ENCODE measurements at places on chromosomes 7 and 10. TPM values are rescaled to one million over a fixed set of nuclear protein-coding genes. Genes with fewer than 3 reads are reported as not detected.

GPR146 gene
- polyA plus RNA-seq, result 2.8 TPM

AGMO gene
- 0.88 TPM for polyA plus RNA-seq

C7orf57 gene
- 0.62 TPM for polyA plus RNA-seq

CAPZA2 gene
- polyA plus RNA-seq, result 217 TPM

BAG3 gene
- polyA plus RNA-seq, result 27.7 TPM

PVRIG gene
- polyA plus RNA-seq, result 6.6 TPM

MYL10 gene
- not detected for polyA plus RNA-seq

FOXK1 gene
- polyA plus RNA-seq, result 19.8 TPM

OR2A12 gene
- 0.04 TPM for polyA plus RNA-seq

CLDN4 gene
- polyA plus RNA-seq, result 57.3 TPM

- no peak for DNase-seq
These were observed 34.2 kb downstream of the ACTA2 start for GRCh38 chr10:88918191-88918905.

DNA sequence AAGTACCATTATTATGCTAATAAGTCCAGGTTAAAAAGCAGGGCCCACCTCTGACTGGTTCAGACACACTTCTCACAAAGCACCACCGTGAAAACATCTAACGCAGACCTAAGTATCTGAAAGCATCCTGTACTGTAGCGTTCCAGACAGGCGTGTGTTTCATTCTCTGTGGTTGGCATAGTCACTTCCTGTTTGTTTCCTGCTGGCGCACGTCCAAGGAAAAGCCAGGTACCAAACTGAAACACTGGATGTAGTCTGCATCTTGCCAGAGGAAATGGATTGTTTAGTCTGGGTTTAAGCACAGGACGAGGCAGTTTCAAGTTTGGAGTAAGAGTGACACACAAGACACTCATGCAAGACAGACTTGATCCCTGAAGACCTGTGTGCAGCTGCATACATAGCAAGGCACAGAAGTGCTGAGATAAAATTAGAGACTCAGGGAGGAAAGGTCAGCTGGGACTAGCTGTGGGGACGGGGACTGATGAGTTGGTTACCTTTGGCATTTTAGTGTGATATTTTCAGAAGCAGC is 23.3 kb downstream of the BPGM start:
- no peak for DNase-seq

DNA sequence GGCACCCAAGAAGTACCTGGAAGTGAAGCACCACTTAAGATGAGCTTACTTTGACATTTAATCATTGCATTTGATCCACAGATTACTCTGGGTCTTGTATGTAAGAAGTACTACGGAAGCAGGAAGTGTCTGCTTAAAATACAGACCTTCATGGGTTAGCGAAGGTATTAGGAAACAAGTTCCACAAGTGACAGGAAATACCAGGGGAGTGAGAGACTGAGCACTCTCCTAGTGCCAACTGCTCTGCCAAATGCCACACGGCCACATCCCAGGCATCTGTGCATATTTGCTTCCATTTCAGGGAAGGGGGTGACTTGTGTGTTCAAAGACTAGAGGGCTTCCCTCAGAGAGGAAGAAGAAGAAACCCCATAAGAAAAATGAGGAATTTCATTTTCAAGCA is 57.2 kb upstream of the ANK3 start:
- DNase-seq, result no peak

GRCh38 chr10:97228130-97228774 is 42.5 kb upstream of the SLIT1 start:
- no peak for DNase-seq

GRCh38 chr10:77458986-77459590 is 178.5 kb downstream of the KCNMA1 start:
- no peak for DNase-seq

GRCh38 chr7:113810080-113810744 is 108.6 kb downstream of the PPP1R3A start:
- DNase-seq, result no peak

- no peak for DNase-seq
These were observed 90.2 kb upstream of the PRSS58 start for GRCh38 chr7:142348100-142348499.

DNA sequence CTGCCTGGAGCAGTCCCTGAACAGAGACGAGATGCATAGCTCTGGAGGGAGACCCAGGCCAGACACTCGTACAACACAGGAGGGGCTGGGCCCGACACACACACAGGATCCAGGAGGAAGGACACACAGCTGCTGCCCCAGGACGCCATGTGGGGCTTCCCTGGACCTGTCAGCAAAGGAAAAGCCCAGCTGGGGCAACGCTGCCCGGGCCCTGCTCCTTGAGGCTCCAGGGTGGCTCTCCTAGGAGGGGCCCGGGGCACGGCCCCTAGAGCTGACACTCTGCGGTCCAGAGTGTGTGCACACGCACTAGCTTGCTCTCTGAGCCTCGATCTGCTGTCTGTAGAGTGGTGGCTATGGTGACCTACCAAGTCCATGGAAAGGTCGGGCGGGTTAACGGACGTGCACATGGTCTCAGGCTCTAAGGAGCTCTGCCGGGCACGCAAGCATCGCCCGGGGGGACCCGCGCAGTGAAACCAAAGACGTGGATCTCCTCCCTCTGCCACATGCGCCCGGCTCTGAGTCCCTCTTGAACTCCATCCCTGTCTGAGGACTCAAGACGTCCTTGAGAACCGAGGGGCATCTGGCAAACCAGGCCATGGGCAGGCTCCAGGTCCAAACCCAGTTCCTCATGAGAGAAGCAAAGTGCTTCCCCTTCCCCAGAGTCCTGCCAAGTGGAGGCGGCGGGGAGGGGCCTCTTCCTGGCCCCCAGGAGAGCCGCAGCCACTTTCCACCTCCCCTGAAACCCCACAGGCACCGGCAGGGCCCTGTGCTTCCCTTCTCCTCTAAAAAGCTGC is 279.0 kb downstream of the ELFN1 start:
- no peak for DNase-seq

GRCh38 chr7:408751-409311 is 110.8 kb downstream of the PDGFA start:
- DNase-seq, result no peak

GRCh38 chr7:6725003-6725402 is 18.3 kb upstream of the ZNF12 start:
- no peak for DNase-seq

DNA sequence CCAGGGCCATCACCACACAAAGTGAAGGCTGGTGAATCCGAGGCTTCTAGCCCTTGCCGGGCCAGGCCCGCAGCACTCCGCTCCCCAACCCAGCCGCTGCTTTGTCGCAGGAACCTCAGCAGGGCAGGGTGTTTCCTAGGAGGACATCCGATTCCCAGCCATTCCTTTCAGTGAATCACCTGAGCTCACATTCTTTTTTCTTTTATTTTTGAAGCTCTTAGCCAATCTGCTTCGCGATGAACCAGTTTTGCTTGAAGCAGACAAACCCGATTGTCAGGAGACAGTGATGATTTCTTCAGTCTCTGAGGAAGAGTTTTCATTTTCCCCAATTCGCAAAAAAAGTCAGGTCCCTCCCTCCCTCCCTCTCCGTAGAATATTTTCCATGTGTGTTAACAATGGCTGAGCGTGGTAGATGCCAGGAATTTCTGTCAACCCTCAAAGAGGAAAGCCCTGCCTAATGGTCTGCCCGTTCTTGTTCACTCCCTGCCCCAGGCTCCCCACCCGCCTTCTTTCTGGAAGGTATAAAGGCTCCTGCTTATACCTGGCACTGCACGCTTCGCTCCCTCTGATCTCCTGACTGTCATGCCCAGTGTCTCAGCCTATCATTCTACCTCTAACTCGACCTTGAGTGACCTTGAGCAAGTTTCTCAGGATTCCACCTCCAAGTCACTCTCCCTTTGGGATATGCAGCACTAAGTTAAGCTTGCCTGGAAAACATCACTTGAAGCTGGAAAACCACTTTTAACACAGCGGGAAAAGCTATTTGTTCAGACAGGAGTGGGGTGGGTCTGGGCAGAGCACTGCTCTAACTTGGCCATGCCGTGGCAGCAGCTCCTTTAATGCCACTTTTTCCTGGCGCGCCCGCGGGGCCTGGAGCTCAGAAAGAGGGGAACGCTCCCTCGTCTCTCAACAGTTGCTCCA is 35.1 kb downstream of the EGFR start:
- no peak for DNase-seq

- DNase-seq, result no peak
These were observed 214.2 kb downstream of the WDR11 start for GRCh38 chr10:121065330-121065729.

DNA sequence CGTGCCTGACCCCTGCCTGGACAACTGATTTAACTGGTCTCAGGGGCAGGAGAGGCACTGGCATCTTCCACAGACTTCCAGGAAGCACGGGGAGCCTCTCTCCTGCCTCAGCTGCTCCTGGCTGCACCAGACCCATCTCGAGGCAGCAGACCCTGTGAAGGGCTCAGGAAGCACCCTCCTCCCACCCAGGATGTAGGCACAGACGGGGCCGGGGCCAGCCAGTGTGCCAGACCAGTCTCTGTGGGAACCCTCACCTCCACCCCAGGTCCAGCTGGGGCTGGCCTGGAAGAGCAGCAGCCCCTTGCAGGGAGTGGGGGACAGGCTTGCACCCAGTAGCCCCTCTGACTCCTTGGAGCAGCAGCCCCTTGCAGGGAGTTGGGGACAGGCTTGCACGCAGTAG is 56.3 kb downstream of the RASGEF1A start:
- no peak for DNase-seq

DNA sequence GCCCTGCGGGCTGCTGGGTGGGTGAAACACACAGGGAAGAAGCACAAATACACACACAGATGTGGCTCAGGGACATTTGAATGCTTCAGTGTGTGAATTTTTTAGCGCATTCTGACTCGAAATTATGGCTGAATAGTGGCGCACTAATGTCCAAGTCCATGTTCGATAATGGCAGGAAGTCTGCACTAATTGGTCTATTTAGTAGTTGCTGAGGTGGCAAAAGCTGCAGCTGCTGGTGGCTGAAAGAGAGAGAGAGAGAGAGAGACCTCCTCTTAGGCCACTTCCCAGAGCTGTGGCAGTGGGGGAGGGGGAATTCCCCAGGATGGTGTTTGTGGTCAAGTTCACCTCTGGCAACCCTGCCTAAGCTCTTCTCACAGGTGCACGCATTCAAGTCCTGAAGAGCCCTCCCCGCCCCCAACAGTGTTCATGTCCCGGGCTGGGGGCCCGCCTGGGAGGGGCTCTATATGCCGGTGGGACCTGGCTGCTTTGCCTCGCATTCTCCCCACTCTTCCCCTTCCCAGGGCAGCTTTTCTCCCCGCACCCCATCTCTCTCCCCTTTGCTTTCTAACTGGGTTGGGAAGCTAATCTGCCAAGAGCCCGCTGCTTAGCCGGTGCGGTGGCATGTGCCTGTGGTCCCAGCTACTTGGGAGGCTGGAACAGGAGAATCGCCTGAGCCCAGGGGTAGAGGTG is 6.0 kb upstream of the MNX1 start:
- DNase-seq, result no peak

GRCh38 chr10:78846760-78847159 is 222.0 kb upstream of the ZMIZ1 start:
- no peak for DNase-seq

GRCh38 chr7:104820836-104821535 is 193.0 kb upstream of the KMT2E start:
- no peak for DNase-seq

- DNase-seq, result no peak
These were observed 8.7 kb downstream of the ECD start for GRCh38 chr10:73159038-73159648.

DNA sequence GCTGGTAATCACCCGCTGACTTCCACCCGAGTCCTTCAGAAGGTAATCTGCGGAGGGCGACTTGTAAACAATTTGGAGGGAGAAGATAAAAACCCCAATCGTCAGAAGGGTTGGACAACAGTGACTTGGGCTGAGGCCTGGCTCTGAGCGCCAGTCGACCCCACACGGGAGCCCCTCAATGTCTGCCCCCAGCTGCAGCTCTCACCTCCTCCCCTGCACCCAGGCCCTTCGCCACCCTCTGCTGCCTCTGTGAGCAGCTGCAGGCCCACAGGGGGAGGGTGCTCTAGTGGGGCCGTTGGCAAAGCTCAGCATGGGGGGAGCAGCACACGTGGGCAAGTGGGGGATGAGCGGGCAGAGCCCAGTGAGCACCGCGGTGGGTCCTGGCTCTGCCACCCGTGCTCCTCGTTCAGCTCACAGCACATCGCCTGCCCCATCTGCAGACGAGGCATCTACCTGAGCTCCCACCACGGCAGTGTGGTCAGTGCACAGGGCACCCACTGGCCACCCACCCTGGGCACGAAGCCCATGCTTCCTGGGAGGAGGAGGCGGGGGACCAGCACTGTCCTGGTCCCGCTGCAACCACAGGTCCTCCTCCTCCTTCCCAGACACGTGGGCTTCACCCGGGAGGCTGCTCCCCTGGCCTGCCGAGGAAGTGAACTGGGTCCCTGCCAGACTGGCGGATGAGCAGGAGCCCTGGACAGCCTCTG is 280.5 kb downstream of the ELFN1 start:
- DNase-seq, result no peak

GRCh38 chr10:35569836-35570235 is 35.3 kb upstream of the GJD4 start:
- DNase-seq, result no peak

DNA sequence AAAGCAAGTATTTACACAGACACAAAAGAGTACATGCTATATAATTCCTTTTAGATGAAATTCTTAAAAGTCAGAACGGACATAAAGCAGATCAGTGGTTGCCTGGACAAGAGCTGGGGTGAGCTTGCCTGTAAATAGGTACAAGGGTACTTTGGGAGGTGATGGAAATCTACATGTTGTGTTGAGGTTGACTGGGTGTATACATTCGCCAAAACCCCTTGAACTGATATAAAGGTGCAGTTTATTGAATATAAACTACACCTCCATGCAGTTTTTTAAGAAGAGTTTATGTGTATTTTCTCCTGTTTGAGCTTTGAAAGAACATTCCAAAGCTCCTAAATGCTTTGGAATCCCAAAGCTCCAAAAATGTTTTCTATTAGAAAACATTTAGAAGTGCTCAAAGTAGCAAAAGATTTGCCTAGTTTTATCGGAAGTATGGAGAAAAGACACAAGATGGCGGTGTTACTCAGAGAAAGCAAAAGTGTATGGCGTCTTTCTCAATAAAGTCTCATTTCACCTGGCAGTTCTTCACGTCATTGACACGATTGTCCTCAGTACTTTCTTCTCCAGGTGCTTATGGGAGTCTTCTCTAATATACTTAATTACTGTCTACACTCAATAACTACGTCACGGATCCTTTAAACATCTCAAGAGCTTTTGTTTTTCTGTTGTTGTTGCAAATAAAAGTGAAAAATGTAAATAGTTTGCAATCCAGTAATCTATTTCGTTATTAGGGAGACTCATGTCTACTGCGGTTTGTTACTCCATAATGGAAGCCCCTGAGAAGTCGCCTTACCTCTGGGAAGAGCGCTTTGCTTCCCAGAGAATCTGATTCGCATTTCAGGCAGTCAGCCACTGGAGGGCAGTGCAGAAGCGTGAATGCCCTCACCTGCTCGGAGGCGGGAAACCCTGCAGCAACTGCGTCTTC is 14.7 kb upstream of the SEC61G start:
- peak; percentile 78 for DNase-seq

GRCh38 chr10:103838862-103839518 is 16.4 kb downstream of the SH3PXD2A start:
- DNase-seq, result no peak

Data from renal cortex interstitium (tissue), 15 donors.